ENCODE measurements at places on chromosomes 3 and 15.

GRCh38 chr3:10260211-10260701 is 12.0 kb downstream of the TATDN2 start:
- no peak for DNase-seq

GRCh38 chr3:76969471-76969870 is 70.4 kb upstream of the ROBO2 start:
- no peak for DNase-seq

DNA sequence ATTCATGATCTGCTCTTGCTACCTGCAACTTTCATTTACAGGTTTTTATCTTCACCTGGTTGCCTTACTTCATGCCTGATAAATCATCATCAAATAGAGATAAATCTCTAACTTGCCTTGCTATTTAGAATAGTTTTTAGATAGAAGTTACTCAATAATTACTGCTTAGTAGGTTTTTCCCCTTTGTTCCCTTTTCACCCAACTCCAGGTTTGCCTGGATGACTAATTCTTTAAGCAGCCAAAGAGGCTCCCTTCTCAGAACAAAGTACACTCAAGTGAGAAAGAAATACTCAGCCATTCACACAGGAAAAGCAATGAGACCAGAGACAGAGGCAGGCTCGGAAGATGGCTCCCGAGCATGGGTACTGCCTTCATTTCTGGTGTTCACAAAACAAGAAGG is 268.1 kb upstream of the CRBN start:
- no peak for DNase-seq

DNA sequence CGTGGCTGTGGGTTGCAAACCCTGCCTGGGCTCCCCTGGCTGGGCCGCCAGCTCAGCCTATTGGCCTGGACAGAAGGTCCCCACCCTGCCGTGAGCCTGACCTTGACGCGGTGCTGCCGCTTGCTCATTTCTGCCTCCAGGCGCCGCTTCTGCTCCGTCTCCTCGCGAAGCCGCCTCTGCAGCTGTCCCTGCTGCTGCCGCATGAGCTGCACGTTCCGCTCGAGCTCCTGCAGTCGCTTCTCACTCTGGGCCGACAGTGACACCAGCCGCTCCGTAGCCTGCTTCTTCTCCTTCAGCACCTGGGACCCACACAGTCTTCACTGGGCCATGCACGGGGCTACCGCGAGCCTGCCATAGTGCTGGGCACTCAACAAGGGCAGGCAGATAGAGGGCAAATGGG is 21.7 kb downstream of the KIF7 start:
- no peak for DNase-seq

DNA sequence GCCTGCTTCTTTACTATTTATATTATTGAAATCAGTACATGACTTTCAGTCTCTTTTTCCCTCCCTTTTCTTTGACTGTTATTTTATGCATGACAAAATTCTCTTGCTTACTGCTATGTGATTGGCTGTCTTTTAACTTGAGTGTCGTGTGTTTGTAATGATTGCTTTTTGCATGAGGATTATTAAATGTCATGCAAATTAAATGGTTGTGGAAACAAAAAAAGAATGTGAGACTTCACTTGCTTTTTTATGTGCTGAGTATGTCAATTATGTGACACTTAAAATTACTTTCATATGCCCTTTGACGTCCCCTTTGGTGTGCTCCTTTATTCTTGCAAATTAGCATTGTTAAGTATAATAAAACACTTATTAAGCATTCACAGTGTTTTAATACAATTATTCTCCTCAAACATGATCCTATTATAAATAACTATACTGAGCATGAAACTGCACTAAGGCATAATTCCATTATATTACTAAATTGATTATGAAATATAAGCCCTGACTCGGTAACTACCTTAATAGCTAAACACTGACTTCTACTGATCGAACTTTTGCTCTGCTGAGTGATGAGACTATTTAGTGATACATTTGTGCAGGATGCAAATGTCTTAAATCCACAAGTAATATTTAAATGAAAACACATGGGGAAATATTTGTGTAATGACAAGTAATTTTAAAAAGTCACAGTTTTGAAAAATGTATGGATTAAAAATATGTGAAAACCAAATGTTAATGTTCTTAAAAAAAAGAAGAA is 401.7 kb downstream of the NLGN1 start:
- no peak for DNase-seq

DNA sequence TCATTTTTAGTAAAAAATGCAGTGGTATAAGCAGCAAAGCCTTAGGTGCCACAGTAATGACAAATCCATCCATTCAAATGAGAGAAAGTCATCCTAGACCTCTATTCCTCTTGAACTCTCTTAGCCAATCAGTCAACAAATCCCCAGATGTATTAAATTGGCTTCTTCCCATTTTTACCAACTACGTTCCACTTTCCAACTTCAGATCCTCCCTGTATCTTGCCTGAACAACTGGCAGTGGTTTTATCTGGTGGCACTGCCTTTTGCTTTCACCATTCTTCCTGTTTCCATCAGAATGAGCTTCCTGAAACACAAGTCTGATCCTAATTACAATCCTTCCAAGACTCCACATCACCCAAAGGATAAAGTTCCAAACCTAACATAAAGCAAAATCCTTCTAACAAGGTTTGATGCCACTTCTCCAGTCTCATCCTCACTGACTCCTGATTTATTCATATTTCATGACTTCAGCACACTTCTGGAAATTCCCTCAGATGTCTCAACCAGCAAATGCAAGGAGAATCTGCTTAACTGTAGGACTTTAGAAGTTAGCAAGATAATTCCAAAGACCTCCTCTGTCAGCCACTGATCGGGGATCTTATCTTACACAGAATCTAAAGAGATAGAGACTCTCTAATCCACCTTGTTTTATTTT is 69.8 kb upstream of the SLC4A7 start:
- DNase-seq, result no peak

GRCh38 chr3:52318186-52318816 is 2.2 kb downstream of the DNAH1 start:
- no peak for DNase-seq

DNA sequence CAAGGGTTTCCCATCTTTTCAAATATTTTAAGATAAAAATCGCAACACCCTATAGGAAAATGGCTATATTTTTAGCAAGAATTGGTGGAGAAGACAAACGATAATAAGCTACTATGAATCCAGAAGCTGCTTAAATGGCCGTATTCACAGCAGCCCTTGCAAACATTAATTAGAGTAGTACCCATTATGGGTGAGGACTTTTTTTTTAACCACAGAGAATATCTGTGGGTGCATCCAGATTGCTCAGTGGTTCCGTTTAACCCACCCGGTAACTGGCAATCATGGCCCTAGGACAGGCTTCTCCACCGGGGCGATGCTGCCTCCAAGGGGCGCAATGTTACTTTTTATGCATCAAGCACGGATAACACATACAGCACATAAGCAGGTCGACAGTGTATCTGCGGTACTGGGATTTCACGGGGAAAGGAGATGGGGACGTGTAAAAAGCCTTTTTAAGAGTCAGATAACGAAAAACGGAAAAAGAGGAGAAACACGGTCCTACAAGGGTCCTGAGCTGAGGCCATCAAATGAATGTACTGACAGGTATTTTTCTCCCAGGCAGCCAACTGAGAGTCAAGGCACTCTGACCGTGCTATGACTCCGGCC is 968 bp upstream of the TMEM266 start:
- no peak for DNase-seq

All from CD4-positive, alpha-beta T cell treated with Interferon alpha-2 for 1 hour (primary cell).